Activated T-helper 2 cell treated with anti-CD3 and anti-CD28 coated beads, Interferon-gamma antibody, Interleukin-2, Interleukin-4, amounts not matched to agents 10 μg/mL and 5 μg/mL and 100 μg/mL, durations not matched to agents 14 hours and 24 hours and 36 hours (primary cell): ENCODE measurements at places on chromosomes 16 and 17. TPM values are rescaled to one million over a fixed set of nuclear protein-coding genes. Genes with fewer than 3 reads are reported as not detected.
A peak's percentile ranks its signal among the peaks of the same experiment; 100 is the strongest.

- H3K4me1 ChIP-seq = peaks cover 68% of the 10 kb centered on the region
- H3K27me3 ChIP-seq = no peaks in the 10 kb centered on the region
- H3K4me3 ChIP-seq = peak overlapping the region; percentile 71
- DNase-seq = no peak
Observed at GRCh38 chr17:42271006-42271778, 5.0 kb downstream of the STAT5B start.

Gene ADGRG3
- not detected in 2 replicates for total RNA-seq

GRCh38 chr17:69539274-69539673, 124.8 kb downstream of the MAP2K6 start:
- H3K4me1 ChIP-seq = peaks cover 8% of the 10 kb centered on the region
- H3K4me3 ChIP-seq = no peak overlapping the region
- DNase-seq = no peak
- no peak overlapping the region for H3K27ac ChIP-seq
- peaks cover 8% of the 10 kb centered on the region for H3K36me3 ChIP-seq

Gene HBQ1
- 0.39 and 0.62 TPM in 2 replicates for total RNA-seq

- no peak for DNase-seq
- peaks cover 40% of the 10 kb centered on the region for H3K4me1 ChIP-seq
- no peaks in the 10 kb centered on the region for H3K27me3 ChIP-seq
- H3K36me3 ChIP-seq = peaks cover 57% of the 10 kb centered on the region
Observed at GRCh38 chr16:1538804-1539520, 5.5 kb downstream of the TMEM204 start.

- no peak overlapping the region for H3K4me3 ChIP-seq
- H3K27me3 ChIP-seq = no peaks in the 10 kb centered on the region
- DNase-seq = no peak
- H3K27ac ChIP-seq = peak overlapping the region; percentile 19
- H3K36me3 ChIP-seq = peaks cover 9% of the 10 kb centered on the region
Observed at GRCh38 chr17:45441526-45442310, 9.0 kb upstream of the ARHGAP27 start.

- H3K27ac ChIP-seq = no peak overlapping the region
- no peak overlapping the region for H3K4me3 ChIP-seq
- H3K4me1 ChIP-seq = no peaks in the 10 kb centered on the region
Observed at GRCh38 chr17:49021095-49021767, 24.0 kb downstream of the IGF2BP1 start.

Gene GJD3
- total RNA-seq = 0.48 TPM in 1 of 2 replicates, not detected in the other

GRCh38 chr17:78781893-78782304, at the start of gene CYTH1:
CYTH1 (minus strand) TSS chr17:78782273; CDS start chr17:78782223, 50 bp downstream.
- peaks cover 8% of the 10 kb centered on the region for H3K36me3 ChIP-seq
- H3K4me3 ChIP-seq = peak within 1 kb of the TSS; percentile 86

- peak overlapping the region; percentile 92 for H3K27ac ChIP-seq
- DNase-seq = peak; percentile 12
- H3K4me3 ChIP-seq = peak overlapping the region; percentile 87
- peaks cover 44% of the 10 kb centered on the region for H3K36me3 ChIP-seq
- H3K4me1 ChIP-seq = peaks cover 43% of the 10 kb centered on the region
- no peaks in the 10 kb centered on the region for H3K27me3 ChIP-seq
Observed at GRCh38 chr16:25256695-25257469, 763 bp downstream of the ZKSCAN2 start.

DNA sequence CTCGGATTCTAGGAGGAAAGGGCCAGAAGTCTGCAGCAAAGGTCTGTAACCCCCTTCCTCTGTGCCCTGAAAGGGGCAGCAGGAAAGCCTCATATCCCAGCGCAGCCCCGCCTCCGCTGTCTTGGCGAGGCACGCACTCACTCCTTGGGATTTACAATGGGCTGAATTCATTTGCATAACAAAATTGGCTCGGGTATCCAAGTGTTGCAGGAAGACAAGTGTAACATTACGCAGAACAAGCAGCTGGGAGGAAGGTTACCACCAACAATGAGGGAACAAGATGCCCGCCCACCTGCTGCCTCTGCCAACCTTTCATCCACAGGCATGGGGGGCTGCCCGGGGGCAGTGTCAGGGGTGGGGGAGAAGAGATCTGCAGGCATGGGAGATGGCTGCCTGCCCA, 130.4 kb downstream of the MRM1 start:
- H3K4me3 ChIP-seq = no peak overlapping the region
- peaks cover 3% of the 10 kb centered on the region for H3K27me3 ChIP-seq
- H3K27ac ChIP-seq = no peak overlapping the region
- DNase-seq = no peak

GRCh38 chr17:1997289-1997926, 27.7 kb downstream of the RTN4RL1 start:
- no peaks in the 10 kb centered on the region for H3K36me3 ChIP-seq
- H3K27ac ChIP-seq = no peak overlapping the region
- H3K4me3 ChIP-seq = no peak overlapping the region
- no peaks in the 10 kb centered on the region for H3K4me1 ChIP-seq
- H3K27me3 ChIP-seq = peaks cover 37% of the 10 kb centered on the region
- no peak for DNase-seq

GRCh38 chr17:9286434-9286833, 265.1 kb downstream of the NTN1 start:
- peaks cover 23% of the 10 kb centered on the region for H3K4me1 ChIP-seq
- H3K27me3 ChIP-seq = no peaks in the 10 kb centered on the region
- no peak overlapping the region for H3K4me3 ChIP-seq
- DNase-seq = no peak

GRCh38 chr17:61399131-61400065, at the start of gene TBX2:
TBX2 (plus strand) TSS chr17:61399843; CDS start chr17:61400177, 334 bp downstream.
- H3K36me3 ChIP-seq = no peaks in the 10 kb centered on the region
- H3K4me1 ChIP-seq = peaks cover 12% of the 10 kb centered on the region
- peak within 1 kb of the TSS; percentile 55 for H3K27ac ChIP-seq
- peaks cover 65% of the 10 kb centered on the region for H3K27me3 ChIP-seq
- peak within 1 kb of the TSS; percentile 49 for H3K4me3 ChIP-seq

- peaks cover 8% of the 10 kb centered on the region for H3K4me1 ChIP-seq
- H3K36me3 ChIP-seq = no peaks in the 10 kb centered on the region
- no peak overlapping the region for H3K27ac ChIP-seq
- no peak overlapping the region for H3K4me3 ChIP-seq
Observed at GRCh38 chr17:9241774-9242496, 220.6 kb downstream of the NTN1 start.

Gene IL17C
- not detected in 2 replicates for total RNA-seq

DNA sequence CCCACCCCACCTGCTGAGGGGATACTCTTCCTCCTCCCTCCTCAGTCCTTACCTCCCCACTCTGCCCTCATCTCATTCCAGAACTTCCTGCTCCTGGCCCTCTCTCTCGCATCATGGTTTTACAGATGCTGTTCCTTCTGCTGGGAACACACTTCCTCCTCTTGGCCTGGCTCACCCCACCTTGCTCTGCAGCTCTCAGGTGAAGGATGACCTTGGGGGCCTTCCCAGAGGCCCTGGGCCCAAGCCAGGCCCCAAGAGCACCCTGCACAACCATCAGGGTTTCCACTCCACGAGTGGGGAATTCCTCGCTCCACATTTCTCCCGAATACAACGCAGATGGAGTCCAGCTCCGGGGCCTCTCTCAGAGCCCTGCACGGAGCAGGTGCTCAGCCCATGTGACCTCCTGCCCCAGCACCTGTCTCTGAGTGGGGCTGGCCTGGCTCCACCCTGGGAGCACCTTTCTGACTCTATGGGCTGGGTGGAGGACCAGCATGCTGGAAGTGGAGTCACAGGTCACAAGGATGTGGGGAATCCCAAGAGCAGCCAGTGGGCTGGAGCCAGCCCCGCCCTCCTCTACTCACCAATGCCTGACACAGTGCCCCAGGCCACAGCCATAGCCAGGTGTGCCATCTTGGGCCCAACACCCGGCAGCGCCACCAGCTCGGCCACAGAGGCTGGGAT, 4.5 kb downstream of the NTHL1 start:
- peaks cover 5% of the 10 kb centered on the region for H3K4me1 ChIP-seq
- peaks cover 4% of the 10 kb centered on the region for H3K36me3 ChIP-seq
- H3K4me3 ChIP-seq = no peak overlapping the region
- no peaks in the 10 kb centered on the region for H3K27me3 ChIP-seq
- H3K27ac ChIP-seq = no peak overlapping the region
- no peak for DNase-seq

DNA sequence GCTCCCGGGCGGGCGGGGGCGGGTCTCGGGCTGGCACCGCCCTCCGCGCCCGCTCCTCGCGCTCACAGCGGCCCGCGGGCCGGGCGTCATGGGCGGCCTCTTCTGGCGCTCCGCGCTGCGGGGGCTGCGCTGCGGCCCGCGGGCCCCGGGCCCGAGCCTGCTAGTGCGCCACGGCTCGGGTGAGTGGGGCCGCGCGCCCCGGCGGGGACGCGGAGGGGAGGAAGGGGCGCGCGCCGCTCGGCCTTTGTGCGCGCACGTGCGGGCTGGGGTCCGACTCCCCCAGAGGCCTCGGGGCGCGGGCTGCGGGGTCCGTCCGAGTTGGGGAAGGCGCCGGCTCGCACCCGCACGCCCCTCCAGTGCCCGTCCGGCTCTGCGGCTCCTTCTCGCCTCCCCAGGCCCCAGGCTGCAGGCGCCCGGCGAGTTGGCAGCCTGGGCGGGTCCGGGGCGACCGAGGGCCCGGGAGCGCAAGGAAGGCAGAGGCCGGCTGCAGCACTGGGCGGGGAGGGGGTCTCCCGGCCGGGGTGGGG, at the start of gene NME4:
NME4 (plus strand) TSS at position 65 of the 527 bp plus-strand sequence; CDS start at position 89, 24 bp downstream.
- H3K36me3 ChIP-seq = no peaks in the 10 kb centered on the region
- peak within 1 kb of the TSS; percentile 79 for H3K27ac ChIP-seq
- H3K4me3 ChIP-seq = peak within 1 kb of the TSS; percentile 87
- DNase-seq = no peak
- H3K4me1 ChIP-seq = peaks cover 14% of the 10 kb centered on the region

Gene C16orf54
- total RNA-seq = 18.0 and 18.5 TPM in 2 replicates

- no peak overlapping the region for H3K27ac ChIP-seq
- no peaks in the 10 kb centered on the region for H3K27me3 ChIP-seq
Observed at GRCh38 chr16:84763629-84764028, 56.2 kb upstream of the CRISPLD2 start.

Gene ZFPM1
- 12.9 and 14.5 TPM in 2 replicates for total RNA-seq

DNA sequence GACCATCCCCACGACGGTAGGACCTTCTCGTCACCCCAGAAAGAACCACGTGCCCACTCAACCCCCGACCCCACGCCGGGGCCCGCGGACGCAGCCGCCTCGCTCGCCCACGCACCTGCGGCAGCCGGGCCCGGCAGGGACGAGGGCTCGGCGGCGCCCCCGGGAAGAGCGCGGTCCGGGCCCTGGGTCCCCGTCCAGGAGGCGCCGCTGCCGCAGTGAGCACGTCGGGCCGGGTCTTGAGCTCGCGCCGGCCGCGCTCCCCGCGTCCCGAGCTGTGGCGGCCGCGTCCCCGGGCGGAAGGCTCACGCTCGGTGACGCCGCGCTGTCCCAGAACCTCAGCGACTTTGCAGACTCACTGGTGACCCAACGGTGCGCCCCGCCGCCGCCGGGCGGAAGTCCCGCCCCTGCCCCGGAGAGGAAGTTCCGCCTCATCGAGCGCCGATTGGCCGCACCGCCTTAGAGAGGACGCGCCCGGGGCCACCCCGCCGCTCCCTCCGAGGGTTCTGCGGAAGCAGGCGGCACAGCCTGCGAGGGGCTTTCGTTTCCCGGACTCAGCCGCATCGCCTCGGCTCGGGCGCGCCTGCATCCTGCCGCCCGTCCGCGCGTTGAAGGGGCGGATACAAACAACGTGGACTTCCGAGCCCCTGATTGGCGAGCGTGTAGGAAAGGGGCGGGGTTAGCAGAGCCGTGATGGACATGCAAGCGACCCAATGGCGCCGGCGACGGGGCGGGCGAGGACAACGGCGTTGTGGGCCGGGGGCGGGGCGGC, 793 bp upstream of the RAB40C start:
- H3K4me3 ChIP-seq = peak overlapping the region; percentile 97
- peak; percentile 98 for DNase-seq

Gene DHRS7C
- not detected in 2 replicates for total RNA-seq

- H3K4me3 ChIP-seq = no peak overlapping the region
- DNase-seq = no peak
- H3K36me3 ChIP-seq = peaks cover 95% of the 10 kb centered on the region
- H3K4me1 ChIP-seq = peaks cover 23% of the 10 kb centered on the region
- no peak overlapping the region for H3K27ac ChIP-seq
- no peaks in the 10 kb centered on the region for H3K27me3 ChIP-seq
Observed at GRCh38 chr17:29283496-29283895, 10.5 kb downstream of the NUFIP2 start.

- H3K36me3 ChIP-seq = no peaks in the 10 kb centered on the region
- no peak for DNase-seq
- H3K4me1 ChIP-seq = no peaks in the 10 kb centered on the region
- H3K27me3 ChIP-seq = peaks cover 6% of the 10 kb centered on the region
- no peak overlapping the region for H3K4me3 ChIP-seq
Observed at GRCh38 chr16:80366023-80366422, 174.8 kb upstream of the DYNLRB2 start.

GRCh38 chr16:48326915-48327314, 58.3 kb downstream of the SIAH1 start:
- no peaks in the 10 kb centered on the region for H3K27me3 ChIP-seq
- H3K4me1 ChIP-seq = peaks cover 7% of the 10 kb centered on the region
- no peak for DNase-seq

GRCh38 chr17:73027130-73027741, 65.3 kb downstream of the SLC39A11 start:
- no peak overlapping the region for H3K27ac ChIP-seq
- H3K36me3 ChIP-seq = peaks cover 6% of the 10 kb centered on the region
- DNase-seq = no peak
- H3K4me3 ChIP-seq = no peak overlapping the region
- no peaks in the 10 kb centered on the region for H3K4me1 ChIP-seq
- no peaks in the 10 kb centered on the region for H3K27me3 ChIP-seq

DNA sequence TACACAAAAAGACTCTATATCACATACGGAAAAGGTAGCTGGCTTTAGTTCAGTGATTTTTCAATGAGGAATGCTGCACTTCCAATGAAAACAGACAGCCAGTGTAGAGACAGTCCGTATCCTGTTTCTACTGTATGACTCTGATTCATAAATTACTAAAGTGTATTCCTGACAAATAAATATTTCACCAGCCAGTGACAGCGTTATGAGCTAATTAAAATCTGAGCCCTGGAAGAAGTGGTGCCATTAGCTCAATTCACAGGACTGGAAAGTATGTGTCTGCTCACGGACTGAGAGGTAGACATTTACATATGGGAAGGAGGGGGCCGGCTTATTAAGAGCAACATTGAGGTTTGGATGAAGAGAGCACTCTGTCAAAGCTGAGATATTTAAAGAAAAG, 207.9 kb upstream of the RBFOX1 start:
- H3K4me1 ChIP-seq = no peaks in the 10 kb centered on the region
- no peak for DNase-seq
- no peak overlapping the region for H3K27ac ChIP-seq

- no peak overlapping the region for H3K4me3 ChIP-seq
- peak; percentile 58 for DNase-seq
- no peak overlapping the region for H3K27ac ChIP-seq
- peaks cover under 1% of the 10 kb centered on the region for H3K36me3 ChIP-seq
Observed at GRCh38 chr16:4319454-4320421, 3.9 kb downstream of the GLIS2 start.

Gene PRKCB
- 69.0 and 69.5 TPM in 2 replicates for total RNA-seq
